ENCODE measurements at places on chromosomes 12 and 14.

DNA sequence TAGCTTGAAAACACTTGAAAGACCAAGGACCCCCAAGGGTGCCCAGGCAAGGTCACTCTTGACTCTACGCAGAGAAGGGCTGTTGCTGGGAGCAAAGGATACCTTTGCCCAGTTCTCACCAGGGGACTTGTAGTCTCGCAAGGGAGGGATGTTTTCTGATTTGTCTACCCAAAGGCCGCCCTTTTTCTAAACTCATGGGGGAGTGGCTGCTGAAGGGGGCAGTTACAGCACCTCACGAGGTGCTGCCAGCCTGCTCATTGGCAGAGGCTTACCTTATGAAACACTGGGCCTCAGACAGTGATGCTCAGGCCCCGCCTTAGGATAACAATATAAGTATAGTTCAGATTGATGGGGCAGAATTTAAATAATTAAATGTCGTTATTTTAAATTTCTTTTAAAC, 107.0 kb downstream of the ETV6 start:
- no peak for DNase-seq

GRCh38 chr14:34300882-34301734, 160.9 kb downstream of the SPTSSA start:
- peak; percentile 59 for DNase-seq

DNA sequence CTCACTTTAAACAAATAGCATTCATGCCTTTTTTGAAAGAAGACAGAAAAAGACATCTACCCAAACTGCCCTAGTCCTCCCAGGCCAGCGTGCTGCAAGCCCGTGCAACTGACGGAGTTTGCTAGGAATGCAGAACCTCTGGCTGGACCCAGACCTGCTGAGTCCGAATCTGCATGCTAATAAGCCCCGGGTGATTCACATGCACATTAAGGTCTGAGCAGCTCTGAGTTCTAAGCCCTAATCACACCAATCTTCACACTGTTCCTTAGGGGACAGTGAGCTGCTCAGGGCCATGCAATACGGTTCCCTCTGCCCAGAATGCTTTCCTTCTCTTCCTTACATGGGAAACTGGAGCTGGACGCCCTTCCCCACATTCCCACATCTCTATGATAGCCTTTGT, 25.2 kb downstream of the HAL start:
- DNase-seq, result no peak

GRCh38 chr12:88310666-88311065, 168.6 kb downstream of the TMTC3 start:
- DNase-seq, result no peak

DNA sequence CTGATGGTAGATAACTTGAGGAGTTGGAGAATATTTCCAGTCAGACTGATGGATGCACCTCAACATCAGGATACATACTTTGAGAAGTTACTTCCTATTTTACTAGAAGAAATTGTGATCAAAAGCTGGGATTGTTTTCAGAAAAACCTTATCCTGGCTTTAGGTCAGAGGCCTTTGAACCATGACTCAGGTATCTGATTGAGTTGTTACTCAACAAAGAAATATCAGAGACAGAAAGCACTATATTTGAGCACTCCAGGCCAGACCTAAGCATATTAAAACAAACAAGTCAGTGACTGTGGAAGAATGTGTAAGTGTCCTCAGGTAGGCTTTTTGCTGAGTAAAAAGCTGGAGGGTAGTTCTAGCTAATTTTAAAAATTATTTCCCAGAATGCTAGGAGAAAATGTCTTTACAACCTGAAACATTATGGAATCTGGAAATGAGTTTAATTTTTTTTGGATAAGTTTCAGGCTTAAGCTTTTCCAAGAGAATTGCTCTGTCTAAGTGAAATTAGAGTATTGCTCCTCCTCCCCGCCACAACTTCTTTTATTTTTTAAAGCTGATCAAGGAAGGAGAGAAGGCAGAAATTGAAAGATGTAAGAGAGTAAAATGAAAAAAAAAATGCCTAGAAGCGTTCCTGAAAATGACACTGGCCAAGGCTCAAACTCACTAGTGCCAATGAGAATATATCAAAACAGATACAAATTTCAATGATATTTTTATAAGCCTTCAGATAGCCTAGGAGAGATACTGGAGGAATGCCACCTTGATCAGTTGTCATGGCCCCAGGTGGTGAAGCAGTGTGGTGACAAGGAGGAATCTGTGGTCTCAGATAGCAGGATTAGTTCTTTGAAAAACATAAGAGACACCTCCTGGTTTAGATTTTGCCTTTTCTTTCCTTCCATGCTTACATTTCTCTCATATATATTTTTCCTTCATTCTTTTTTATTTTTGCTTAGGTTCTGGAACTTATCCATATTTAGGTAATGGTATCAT, 790.3 kb downstream of the TMTC2 start:
- no peak for DNase-seq

- DNase-seq, result peak; percentile 60
Measured at GRCh38 chr12:116878567-116879508, 2.4 kb downstream of the HRK start.

GRCh38 chr14:95337041-95337595, 17.4 kb upstream of the CLMN start:
- DNase-seq, result no peak

- DNase-seq, result no peak
Measured at GRCh38 chr12:45623940-45624339, 105.6 kb upstream of the ARID2 start.
